Activated effector memory CD4-positive, alpha-beta T cell treated with Interleukin-2 at 50 U/mL for 16 hours (primary cell): ENCODE measurements at places on chromosomes 13 and 19.

DNA sequence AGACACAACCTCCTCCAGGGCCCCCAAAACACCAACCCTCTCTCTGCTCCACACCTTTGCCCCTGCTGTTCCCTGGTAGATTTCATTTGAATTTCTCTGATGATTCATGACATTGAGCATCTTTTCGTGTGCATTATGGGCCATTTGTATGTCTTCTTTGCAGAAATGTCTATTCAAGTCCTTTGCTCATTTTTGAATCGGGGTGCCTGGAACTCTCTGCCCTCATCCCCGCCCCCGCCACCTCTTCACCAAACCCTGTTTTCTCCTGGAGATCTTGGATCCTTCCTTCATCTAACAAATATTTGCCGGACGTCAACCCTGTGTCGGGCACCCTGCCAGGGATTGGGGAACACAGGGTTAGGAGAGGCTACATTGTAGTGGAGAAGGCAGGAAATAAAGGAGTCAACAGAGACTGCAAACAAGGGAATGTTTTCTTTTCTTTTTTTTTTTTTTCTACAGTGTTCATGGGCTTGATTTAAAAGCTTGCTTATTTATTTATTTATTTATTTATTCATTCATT is 25.5 kb upstream of the SLC1A5 start:
- DNase-seq, result no peak

DNA sequence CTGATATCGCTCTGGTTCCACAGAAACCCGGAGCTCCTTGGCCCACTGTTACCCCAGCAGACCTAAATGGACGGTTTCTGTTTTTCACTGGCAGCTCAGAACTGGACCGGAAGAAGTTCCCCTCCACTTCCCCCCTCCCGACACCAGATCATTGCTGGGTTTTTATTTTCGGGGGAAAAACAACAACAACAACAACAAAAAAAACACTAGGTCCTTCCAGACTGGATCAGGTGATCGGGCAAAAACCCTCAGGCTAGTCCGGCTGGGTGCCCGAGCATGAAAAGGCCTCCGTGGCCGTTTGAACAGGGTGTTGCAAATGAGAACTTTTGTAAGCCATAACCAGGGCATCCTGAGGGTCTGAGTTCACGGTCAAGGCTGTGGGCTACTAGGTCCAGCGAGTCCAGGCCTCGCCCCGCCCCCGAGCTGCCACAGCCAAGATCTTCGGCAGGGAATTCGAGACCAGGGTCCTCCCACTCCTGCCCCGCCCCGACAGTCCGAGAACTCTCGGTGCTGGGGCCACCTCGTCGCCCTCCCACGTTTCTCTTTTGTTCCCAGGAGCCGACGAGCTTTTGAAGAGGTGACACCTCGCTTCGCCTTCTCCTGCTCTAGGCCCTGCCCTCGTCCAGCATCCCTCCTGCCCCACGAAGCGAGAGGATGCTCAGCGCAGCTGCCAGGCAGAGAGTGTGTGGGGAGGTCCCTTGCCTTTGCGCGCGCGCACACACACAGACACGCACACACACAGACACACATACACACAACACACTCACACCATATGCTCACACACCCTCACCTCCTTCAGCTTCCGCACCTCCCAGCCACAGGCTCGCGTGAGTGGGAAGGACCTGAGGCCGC is 8.8 kb downstream of the ZIC2 start:
- no peak for DNase-seq

GRCh38 chr13:26988059-26988769 is 183.4 kb downstream of the USP12 start:
- DNase-seq, result no peak

DNA sequence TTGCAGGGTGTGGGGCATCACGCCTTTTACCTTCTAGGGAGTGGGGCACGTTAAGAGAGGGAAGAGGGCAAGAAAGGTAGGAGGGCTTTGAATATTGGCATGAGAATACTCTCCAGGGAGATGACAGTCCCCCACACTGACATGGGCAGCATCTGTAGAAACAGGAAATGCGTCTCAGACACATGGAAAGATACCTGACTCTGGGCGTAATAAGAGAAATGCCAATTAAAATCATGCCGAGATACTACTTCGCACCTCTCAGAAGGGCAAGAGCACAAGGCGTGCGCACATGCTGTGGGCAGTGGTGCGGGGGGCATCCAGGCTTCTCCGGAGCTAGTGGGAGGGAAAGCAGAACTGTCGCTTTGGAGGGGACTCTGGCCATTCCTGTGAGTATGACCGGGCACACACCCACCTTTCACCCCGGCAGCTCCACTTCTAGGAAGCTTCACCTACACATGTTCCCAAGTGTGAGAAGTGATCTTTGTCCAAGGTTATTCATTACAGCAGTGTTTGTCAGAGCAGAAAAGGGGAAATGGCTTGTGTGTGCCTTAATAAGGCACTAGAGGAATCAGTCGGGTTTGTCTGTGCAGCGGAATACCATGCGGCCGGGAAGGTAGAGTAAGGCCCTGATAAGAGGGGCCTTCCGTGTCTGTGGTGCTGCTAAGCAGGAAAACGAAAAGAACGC is 99.5 kb downstream of the SIPA1L3 start:
- DNase-seq, result no peak

GRCh38 chr13:113491418-113491883 is 940 bp upstream of the DCUN1D2 start:
- no peak for DNase-seq

GRCh38 chr13:39998166-39998565 is 342.7 kb downstream of the COG6 start:
- DNase-seq, result no peak

DNA sequence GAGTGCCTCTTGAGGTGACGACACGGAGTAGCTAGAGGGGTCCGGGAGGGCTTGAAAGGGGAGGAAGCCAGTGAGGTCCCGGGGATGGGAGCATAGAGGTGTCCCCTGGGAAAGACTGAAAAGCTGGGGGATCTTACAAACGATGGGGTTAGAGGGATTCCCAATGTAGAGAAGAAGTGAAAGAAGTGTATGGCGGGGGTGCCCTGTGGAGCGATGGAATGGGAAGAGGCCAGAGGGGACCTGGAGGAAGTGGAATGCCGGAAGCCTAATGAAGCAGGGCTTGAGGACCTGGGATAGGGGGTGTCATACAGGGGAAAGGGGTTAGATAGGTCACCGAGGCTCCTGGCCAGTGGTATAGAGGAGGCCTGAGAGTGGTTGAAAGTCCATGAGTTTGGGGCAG is 580 bp downstream of the AP2A1 start:
- no peak for DNase-seq

DNA sequence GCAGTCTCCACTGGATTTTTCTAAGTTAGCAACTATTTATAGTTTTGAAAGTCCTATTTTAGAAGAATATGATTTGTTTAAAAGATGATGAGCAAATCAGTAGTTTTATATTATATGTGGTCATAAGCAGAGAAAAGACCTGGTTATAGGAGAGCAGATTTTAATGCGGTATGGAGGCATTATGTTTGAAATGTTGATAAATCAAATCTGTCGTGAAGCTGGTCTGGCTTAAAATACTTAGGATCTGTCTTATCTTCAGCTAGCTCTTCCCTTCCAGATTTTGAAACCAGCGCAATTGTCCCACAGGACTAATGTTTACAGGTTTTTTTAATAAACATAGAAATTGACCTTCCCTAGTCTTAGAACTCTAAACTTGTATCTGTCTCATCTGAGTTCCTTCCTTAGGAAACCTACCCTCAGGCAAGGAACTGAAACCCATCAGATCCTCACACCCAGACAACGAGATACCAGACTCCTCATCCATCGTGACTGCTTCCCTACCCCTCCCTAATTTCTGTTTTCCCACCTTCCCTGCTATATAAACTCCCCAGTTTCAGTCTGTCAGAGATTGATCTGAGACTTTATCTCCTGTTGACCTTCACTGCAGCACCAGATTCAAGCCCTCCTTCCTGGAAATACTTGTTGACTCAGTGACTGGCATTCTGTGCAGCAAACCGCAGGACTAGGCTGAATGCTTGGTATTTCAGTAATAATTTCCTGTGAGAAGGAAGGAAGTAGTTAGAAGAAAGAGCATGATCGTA is 37.8 kb upstream of the CXCL17 start:
- peak; percentile 22 for DNase-seq

DNA sequence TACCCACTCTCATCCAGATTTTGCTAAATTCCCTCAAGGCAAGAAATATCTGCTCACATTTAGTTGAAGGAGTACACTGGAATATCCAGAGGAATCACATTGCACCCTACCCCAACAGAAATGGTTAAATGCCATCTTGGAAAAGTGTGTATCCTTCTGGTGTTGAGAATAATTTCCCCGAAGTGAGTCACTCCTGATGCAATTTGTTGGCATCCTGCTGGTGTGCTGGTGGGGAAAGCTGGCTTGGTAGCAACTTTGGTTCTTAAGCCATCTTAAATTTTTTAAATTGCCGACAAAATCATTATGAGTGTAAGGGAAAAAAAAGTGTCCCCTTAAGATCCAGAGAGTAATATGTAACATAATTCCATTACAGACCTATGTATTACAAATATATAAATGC is 337.3 kb upstream of the DACH1 start:
- no peak for DNase-seq

DNA sequence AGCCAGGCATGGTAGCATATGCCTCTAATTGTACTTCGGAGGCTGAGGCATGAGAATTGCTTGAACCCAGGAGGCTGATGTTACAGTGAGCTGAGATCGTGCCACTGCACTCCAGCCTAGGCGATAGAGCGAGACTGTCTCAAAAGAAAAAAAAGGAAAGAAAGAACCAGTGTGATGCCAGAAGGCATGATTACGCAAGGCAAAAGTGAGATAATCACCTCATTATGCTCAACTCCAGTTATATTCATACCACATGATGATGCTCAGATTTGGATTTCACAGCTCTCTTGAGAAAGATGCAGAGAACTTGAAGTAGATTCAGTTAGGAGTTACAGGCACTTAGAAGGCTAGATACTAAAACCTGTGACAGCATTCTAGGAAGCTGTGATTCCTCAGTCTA is 21.8 kb downstream of the RCBTB1 start:
- DNase-seq, result no peak

DNA sequence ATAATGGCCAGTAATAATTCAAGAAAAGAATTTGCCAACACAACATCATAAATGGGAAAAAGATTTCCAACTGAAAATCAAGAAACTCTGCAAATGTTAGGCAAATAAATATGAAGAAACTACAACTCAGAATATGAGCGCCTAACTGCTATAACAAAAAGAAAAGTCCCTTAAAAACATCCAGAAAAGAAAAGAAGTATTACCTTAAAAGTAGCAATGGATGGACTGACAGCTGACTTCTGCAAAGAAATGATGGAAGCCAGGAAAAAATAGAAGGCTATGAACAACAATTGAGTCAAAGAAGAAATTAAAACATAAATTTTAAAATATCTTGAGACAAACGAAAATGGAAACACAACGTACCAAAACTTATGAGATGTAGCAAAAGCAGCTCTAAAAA is 482.3 kb upstream of the ZNF507 start:
- no peak for DNase-seq

GRCh38 chr19:46990991-46991676 is 28.5 kb upstream of the NPAS1 start:
- peak; percentile 43 for DNase-seq

- DNase-seq, result no peak
These were observed 43.0 kb upstream of the C13orf42 start for GRCh38 chr13:51154029-51154555.

GRCh38 chr13:52127378-52127777 is 1.5 kb downstream of the NEK5 start:
- no peak for DNase-seq

GRCh38 chr19:7789447-7789846 is 26.4 kb downstream of the CLEC4M start:
- DNase-seq, result peak; percentile 6

DNA sequence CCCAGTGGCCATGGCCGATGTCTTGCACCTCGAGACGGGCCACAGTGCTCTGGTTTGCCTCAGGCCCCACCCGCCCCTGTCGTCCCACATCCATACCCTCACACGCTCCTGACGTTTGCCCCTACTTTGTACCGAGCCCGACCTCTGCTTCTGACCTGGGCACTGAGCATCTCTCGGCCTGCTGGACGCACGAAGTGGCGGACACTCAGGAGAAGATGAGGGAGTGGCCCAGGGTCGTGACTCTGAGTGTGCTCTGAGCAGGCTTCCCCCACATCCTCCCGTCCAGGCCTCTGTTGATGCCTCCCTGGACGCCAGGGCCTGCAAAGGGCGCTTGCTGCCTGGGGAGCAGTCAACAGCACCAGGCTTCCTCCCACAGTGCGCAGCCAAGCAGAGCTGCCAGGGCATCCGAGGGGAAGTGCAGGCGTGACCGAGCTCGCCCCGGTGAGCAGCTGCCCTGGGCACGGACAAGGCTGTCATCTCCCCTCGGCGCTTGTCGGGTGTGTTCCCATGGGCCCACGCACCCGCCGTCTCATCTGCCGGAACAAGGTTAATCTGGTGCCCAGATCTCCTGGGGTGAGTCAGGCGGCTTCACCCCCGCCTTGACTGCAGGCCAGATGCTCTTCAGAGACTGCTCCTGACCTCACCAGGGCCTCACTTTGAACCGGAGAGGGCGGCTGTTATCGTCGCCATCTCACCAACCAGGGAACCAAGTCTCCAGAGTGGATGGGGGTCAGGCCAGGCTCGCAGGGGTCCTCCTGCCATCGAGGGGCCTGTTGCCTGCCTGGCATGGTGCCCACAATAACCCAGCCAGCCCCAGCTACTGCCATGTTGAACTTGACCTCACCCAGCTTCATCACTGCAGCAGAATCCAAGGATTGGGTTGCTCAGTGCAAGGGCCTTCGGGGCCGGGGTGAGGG is 27.2 kb downstream of the COMP start:
- DNase-seq, result no peak

- DNase-seq, result no peak
These were observed 634 bp upstream of the DIAPH3 start for GRCh38 chr13:60164234-60164889.

DNA sequence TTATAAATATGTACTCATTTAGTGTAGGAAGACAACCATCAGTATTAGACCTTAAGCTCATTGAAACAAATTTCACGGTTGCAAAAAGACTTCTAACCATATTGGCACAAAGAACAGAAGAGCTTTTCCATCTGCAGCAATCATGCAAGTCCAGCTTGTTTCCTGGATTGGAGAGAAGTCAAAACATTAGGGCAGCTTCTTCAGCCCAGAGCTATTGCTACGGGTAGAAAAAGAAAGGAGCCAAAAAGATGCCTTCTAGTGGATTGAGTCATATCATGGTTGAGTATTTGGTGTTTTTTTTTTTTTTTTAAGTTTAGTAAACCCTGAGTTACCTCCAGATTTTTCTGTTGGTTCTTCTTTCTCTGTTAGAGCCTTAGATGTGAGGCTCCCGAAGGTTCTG is 99.8 kb downstream of the WDFY2 start:
- DNase-seq, result no peak

GRCh38 chr19:48319647-48320541 is 5.5 kb upstream of the EMP3 start:
- peak; percentile 69 for DNase-seq
